ENCODE measurements at places on chromosomes 1 and 21.

GRCh38 chr1:1124786-1125642 is 9.1 kb upstream of the C1orf159 start:
- DNase-seq = no peak

DNA sequence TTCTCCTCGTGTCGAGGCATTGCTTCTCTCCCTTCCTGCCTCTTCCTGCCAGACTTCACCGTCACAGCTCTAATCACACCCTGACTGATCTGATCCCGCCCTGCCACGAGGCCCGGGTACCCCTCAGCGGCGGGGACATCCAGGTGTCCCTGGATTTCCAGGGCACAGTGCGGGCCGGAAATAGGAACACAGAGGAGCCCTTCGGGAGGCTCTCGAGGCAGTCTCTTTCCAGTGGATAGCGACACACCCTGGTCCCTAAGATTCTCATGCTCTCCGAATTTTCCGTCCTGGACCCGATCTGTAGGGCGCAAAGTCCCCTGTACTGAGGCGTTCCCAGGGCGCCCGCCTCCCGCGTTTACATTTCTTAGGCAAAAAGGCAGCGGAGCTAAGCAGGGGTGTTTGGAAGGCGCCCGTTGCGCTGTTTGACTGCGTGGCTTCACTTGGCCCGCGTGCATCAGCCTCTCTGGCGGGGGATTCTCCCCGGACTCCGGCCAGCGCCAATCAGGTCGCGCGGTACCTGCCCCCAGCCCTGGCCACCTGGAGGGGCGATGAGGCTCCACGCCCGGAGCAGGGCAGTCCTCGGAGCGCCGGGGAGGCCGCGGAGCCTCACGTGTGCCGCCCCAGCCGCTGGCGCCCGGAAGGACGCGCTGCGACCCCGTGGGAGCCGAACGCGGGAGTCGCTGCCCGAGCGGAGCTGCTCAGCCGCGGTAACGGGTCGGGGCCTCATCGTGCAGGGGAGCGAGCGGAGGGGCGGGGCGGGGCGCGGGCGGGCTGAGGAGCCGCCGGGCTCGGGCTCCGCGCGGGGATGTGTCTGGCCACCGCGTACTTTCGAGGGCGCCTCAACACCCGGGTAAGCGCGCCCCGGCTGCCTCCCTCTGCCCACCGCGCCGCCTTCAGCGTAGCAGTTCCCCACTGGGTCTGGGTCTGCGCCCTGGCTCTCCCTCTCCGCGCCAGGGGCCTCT is at the start of gene FAM163A:
Gene FAM163A (plus strand): TSS at position 575 of the 962 bp plus-strand sequence. CDS start 69,807 bp downstream, outside the sequence.
- no peak for DNase-seq

GRCh38 chr1:14980621-14981218 is 172.8 kb upstream of the TMEM51 start:
- no peak for DNase-seq

GRCh38 chr1:6577831-6578525 is 1.8 kb upstream of the ZBTB48 start:
- no peak for DNase-seq

GRCh38 chr1:118990513-118991152 is 2.5 kb upstream of the TBX15 start:
- no peak for DNase-seq

DNA sequence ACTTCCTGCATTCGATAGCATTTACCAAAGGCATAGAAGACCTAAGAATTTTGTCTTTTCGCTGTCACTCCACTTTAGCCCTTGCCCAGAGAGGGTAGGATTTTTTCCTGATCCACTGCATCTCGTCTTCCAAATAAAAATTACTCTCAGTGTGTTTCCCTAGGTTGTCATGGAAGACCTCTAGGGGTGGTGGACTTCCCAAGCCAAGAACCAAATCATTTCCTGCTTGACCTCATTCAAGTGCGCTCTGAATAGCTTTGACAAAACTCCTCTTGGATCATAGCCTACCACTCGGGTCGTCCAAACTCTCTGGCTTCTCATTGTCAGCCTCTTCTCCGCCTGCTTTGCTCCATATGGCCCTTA is 431 bp upstream of the C1orf52 start:
- DNase-seq = no peak

DNA sequence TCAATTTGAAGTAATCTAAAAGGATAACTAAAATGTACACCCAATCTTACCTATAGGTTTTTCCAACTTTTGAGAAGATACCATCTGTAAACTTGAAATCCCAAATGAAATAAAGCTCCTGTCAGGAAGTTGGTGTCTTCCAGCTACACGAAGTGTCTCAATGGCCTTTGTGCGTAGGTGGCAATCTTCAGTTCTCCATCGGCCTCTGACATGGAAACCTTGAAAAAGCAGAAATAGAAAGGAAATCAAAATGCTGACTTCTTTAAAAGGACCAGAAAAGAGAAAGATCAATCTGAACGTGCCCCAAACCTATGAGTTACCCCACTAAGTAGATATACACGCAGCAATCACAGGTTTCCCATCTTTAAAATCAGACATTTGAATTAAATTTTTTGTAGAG is 10.0 kb downstream of the MKNK1 start:
- no peak for DNase-seq

DNA sequence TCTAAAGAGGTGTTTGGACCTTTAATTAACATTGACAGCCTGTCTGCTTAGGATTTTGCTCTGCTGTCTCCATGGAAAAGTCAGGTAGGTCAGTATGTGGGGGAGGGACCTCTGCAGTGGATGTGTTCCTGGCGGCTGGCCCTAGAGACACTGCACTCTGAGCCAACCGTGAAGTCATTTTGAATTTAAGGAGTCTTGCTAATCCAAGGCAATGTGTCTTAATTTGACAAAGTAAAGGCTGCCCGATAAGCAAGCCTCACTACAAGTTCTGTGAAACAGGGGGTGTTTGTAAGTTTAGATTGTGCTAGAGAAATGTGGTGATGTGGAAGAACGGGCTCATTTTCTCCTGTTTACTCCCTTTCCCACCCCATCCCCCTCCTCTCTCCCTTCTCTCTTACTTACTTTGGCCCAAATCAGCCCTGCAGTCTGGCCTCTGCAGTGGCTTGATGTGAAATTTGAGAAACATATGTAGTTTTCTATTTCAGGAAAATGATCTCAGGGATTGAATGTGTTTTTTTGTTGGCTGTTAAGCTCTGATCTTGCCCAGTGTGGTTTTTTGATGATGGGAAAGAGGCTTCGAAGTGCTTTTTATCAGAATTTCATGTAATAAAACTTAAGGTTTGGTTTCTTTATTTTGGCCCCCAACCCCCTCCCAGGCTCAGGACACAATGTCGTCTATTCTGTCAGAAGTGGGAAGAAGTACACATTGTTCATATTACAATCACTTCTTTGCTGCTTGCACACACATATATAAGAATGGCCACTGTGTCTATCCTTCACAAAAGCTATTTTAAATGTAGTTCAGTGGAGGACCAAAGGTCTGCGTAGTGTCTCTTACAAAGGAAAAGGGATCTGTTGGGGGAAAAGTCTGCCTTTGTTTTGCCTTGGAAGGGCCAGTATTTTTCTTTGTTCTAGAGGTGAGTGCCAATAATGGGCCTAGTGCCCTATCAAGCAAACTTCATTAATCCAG is 96.6 kb downstream of the FGGY start:
- no peak for DNase-seq

DNA sequence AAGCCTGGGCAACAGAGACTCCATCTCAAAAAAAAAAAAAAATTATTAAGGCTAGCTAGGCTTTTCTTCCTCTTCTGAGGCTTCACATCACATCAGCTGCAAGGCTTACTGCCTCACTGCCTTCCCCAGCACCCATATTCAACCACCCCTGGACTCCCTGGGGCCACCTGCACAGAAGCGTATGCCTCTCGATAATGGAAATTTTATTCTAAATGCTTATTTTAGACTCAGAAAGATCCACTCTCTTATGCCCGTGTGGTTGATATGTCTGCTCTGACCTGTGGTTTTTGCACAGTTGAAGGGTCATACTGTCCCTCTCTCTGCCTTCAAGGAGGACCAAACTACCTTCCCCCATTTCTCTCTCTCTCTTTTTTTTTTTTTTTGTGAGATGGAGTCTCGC is 1.5 kb upstream of the FCRLA start:
- no peak for DNase-seq

- DNase-seq = no peak
Observed at GRCh38 chr1:181044449-181044966, 10.7 kb downstream of the MR1 start.

- DNase-seq = no peak
Observed at GRCh38 chr1:171296897-171297296, 17.1 kb upstream of the FMO4 start.

DNA sequence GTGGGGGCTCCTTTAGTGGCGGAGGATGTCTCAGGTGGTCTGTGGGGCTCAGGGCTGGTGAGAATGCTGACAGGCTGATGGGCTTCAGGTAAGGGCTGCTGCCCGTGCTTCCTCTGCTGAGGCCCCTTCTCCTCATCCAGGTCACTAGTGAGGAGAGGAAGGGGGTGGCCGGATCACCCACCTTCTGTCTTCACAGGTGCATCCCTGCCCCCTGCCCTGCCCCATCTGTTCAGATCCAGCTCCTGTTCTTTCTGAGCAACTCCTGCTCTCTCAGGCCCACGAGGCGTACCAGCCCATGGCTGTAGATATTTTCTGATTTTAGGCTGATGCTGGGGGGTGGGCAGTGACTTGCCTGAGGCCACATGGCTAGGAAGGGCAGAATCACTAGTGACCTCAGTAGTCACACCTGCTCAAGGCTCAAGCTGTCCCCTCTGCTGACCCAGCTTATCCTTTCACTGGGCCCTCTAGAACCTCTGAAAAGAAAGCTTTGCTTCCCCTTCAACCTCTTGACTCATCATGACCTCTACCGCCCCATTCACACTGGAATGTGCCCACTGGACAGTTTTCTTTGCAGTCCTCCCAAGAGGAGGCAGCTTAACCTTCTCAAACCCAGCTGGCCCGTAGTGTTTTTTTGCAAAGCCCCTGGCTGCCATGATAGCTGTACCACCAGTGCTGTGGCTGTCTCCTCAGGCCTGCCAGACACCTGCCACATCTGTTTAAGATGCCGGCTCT is 14.8 kb downstream of the DCST2 start:
- no peak for DNase-seq

- DNase-seq = no peak
Observed at GRCh38 chr1:199752688-199753027, 274.9 kb upstream of the NR5A2 start.

GRCh38 chr21:44525391-44526095 is 14.5 kb downstream of the KRTAP10-1 start:
- no peak for DNase-seq

- DNase-seq = no peak
Observed at GRCh38 chr1:227889863-227890405, 57.8 kb downstream of the WNT9A start.

GRCh38 chr1:41515131-41515678 is 30.7 kb upstream of the EDN2 start:
- DNase-seq = no peak

DNA sequence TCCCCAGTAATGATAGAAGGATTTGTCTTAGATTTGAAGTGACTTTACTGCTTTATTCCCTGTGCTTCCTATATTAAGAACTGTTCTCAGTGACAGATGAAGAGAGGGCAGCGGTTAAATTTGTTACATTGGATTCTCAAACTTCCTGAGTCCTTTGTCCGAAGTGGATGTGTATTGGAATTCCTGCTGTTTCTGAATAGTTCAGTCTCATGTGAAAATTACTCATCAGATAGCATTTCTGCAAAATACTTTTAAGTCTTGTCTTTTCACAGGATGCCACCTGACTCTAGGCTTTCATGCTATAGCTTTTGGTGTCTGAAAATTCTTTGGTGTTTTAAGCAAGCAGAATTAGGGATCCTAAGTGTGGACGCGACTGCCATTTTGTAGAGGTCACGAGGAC is 83.6 kb downstream of the PRDM2 start:
- no peak for DNase-seq

DNA sequence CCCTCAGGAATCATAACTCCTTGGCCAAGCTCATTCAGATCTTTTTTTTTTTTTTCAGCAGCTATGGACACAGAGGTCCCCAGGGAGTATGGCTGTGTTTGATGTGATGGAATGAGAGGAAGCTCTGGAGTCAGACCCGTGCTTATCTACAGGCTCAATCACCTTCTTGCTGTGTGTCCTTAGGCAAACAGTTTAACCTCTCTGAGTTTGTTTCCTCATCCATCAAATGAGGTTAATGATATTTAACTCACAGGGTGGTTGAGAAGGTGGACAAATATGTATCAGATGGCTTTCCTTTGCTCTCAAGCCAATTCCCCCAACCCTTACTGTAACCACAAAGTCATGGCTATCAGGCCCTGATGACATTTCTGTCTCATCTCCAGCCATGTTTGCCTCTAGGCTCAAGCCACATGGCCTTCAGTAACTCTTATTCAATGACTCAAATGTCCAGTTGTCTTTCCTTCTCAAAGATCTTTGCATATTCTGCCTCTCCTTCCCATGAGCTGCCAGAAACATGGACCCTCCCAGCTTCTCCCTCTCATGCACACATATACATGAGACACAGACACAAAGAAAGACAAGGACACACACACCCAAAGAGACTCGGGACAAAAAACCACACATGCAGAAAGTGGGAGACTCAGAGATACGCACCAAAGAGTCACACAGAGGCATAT is 303.5 kb upstream of the KAZN start:
- no peak for DNase-seq

- DNase-seq = no peak
Observed at GRCh38 chr1:171431994-171432393, 53.3 kb upstream of the PRRC2C start.

DNA sequence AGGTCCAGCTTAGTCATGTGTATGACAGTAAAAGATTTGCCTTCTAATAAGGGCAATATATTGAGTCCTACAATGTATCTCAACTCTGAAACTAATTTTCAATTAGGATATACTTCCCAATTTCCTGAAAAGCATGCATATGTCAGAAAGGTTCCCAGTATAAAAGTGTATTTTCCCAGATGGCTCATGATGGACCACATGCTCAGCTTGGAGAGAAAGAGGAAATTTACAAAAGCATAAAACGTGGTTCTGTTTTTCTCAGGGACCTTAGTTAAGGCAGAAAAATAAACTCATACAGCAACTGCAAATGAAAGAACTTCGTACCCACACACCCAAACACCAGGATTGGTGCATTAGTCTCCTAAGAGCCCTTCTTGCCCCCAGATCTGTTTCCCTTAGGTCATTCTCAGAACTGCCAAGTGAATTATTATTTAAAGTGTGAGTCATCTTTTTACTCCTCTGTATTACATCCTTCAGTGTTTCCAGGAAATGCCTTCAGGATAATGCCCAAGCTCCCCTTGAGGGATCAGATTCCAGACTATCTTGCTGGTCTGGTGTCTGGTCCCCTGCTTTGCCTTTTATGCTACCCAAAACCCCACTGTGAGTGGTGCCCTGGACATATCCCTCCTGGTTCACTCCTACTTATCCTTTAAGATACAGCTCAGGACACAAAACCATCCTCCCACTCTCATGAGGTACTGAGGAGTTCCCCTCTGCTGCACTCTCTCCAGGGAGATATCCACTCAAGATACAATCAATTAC is 57.4 kb downstream of the SSX2IP start:
- DNase-seq = no peak

GRCh38 chr1:70767377-70767776 is 280.2 kb downstream of the PTGER3 start:
- no peak for DNase-seq

- no peak for DNase-seq
Observed at GRCh38 chr1:14761291-14762153, 163.0 kb downstream of the KAZN start.
